ENCODE measurements at places on chromosomes 2 and 18. TPM values are rescaled to one million over a fixed set of nuclear protein-coding genes. Genes with fewer than 3 reads are reported as not detected.

Gene COBLL1
- total RNA-seq, result 16.2 TPM

Gene ANKRD30BL
- not detected for total RNA-seq

Gene CCDC150
- total RNA-seq, result 17.4 TPM

DNA sequence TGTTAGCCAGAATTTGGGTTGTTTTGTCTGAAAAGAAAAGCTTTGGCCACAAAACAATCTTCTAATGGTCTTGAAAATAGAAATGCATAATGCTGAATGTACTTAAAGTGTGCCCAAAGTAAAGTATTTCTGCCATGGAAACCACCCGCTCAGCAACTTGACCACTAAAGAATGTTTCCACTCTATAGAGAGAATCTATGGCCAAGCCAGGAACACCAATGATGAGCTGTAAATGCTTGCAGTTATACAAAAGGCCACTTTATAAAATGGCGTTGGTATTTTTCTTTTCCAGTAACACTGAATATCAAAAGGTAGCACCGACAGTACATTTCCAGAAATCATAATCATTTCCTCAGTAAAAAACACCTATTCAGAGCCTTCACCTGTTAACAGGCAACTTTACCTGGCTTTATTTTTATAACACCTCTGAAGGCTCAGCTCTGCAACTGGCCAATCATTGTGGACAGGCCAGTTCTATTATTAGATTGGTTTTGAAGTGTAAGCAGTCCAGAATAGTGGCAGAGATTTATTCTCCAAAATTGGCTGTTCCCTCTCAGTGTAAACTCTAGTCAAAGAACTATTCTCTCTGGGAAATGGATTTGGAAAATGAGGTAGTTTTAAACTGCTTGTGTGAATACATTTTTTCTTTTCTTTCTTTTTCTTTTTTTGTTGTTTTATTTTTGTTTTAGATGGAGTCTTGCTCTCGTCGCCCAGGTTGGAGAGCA, 36.1 kb downstream of the SLC40A1 start:
- peaks cover 33% of the 10 kb centered on the region for H3K4me1 ChIP-seq
- no peak overlapping the region for H3K4me3 ChIP-seq
- H3K27ac ChIP-seq, result no peak overlapping the region
- no peak for DNase-seq
- H3K36me3 ChIP-seq, result no peaks in the 10 kb centered on the region
- H3K27me3 ChIP-seq, result no peaks in the 10 kb centered on the region

DNA sequence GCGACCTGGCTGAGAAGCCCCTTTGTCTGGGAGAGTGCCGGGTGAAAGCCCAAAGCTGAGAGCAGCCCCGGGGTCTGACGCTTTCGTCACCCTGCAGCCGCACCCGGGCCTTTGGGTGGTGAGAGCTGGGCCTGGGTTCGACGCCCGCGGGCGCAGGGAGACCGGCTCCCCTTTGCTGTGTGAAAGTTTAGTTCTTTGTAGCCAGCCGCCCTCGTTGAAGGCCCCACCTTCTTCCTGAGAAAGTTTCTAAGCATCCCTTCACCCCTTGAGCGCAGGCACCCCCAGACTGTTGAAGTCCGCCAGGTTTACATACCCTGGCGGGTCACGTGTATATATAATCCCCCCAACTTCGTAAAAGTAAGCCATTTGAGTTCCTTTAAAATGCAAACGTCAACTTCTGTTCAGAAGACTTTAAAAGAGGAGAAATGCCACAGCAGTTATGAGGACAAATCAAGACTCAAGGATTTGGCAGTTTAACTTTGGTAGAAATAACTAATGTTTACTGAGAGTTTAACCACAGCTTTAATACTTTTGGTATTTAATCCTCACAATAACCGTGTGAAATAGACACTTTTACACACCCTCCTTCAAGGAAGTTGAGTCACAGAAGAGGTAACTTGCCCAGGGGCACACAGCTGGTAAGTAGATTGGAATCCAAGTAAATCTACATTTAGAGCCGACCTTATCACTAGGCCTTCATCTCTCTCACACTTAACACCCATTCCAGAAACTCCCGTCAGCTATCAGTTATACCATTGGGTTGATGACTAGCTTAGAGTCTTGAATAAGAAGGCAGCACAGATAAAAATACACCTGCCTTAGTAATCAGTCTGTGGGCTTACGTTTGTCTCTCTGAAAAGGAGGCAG, 1.1 kb upstream of the MBOAT2 start:
- H3K27ac ChIP-seq, result peak overlapping the region; percentile 90
- peaks cover 11% of the 10 kb centered on the region for H3K4me1 ChIP-seq
- no peaks in the 10 kb centered on the region for H3K36me3 ChIP-seq
- peak overlapping the region; percentile 88 for H3K4me3 ChIP-seq
- no peaks in the 10 kb centered on the region for H3K27me3 ChIP-seq
- peak; percentile 52 for DNase-seq

Gene DSEL
- total RNA-seq, result 24.6 TPM

- peaks cover 32% of the 10 kb centered on the region for H3K4me1 ChIP-seq
- H3K27ac ChIP-seq, result no peak overlapping the region
- H3K27me3 ChIP-seq, result no peaks in the 10 kb centered on the region
- no peak overlapping the region for H3K4me3 ChIP-seq
- no peak for DNase-seq
- no peaks in the 10 kb centered on the region for H3K36me3 ChIP-seq
Observed at GRCh38 chr2:200296118-200296517, 10.4 kb upstream of the SPATS2L start.

DNA sequence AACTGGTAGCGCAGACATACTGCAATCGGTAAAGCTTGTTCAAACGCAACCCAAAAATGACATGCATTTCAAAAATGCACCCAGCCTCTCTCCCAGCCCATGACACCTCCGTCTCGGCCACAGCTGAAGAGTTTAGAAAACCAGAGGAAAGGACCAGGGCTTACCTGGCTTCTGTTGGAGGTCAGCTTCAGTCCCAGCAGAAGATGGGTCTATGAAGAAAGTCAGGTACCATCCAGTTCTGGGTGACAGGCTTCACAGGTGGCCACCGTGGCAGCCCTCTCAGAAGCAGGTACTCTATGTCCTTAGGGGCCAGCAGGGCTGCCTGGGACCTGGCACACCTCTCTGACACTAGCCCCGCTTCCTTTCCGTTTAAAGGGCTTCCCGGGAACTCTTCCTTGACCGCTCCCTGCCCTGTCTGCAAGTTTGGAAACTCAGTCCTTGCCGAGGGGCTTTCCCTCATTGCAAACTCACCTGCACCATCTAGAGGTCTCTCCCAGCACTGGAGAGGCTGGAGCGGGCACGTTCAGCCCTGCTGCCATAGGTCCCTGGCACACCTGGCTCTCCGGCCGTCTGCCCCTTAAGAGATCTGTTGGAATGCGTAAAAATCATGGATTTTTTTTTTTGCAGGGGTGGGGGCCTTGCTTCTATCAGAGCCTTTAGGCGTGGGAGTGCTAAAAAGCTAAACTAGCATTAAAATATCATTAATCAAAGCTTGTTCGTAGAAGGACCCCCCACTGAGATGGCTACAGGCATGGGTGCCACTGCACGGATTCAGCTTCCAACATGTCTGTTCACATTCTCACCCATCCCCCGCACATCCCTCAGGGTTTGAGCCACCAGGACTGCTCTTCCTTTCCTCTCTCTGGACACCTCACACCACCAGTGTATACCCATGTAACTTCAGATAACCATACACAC, at the start of gene EDAR:
Gene EDAR (minus strand): TSS at position 425 of the 918 bp plus-strand sequence. CDS start 58,206 bp downstream, outside the sequence.
- DNase-seq, result peak; percentile 65
- 0 out of 2 replicates have a peak, but pooled peaks cover 3% of the 10 kb centered on the region for H3K27me3 ChIP-seq
- H3K4me3 ChIP-seq, result no peak within 1 kb of the TSS
- H3K4me1 ChIP-seq, result no peaks in the 10 kb centered on the region
- no peak within 1 kb of the TSS for H3K27ac ChIP-seq
- H3K36me3 ChIP-seq, result no peaks in the 10 kb centered on the region

DNA sequence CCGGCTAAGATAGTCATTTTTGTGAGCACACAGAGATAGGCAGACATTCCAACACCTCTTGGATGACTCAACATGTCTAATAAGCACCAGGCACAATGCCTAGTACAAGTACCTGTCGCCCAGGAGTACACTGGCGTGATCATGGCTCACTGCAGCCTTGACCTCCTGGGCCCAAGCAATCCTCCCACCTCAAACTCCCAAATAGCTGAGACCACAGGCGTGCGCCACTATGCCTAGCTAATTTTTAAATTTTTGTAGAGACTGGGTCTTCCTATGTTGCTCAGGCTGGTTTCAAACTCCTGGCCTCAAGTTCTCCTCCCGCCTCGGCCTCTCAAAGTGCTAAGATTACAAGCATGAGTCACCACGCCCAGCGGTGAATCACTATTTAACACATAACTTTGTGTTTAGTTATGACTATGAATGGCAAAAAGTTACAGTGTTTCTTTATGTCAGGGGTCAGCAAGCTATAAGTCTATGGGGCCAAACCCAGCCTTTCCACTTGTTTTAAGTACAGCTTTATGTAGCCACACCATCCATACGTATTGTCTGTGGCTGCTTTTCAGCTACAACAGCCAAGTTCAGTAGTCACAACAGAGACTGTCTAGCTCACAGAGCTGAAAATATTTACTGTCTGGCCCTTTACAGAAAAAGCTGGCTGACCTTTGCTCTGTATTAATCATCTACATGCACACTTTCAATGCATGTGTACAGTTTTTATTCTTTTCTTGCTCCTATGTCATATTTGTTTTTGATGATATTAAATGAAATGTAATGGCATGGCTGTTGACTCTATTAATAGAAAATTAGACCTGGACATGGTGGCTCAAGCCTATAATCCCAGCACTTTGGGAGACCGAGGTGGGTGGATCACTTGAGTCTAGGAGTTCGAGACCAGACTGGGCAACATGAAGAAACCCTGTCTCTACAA, 18.7 kb downstream of the ORC2 start:
- H3K4me1 ChIP-seq, result no peaks in the 10 kb centered on the region
- H3K27me3 ChIP-seq, result no peaks in the 10 kb centered on the region
- DNase-seq, result no peak

Gene CIB4
- total RNA-seq, result not detected

- H3K4me1 ChIP-seq, result no peaks in the 10 kb centered on the region
- no peak overlapping the region for H3K4me3 ChIP-seq
- DNase-seq, result no peak
- H3K27me3 ChIP-seq, result no peaks in the 10 kb centered on the region
- no peaks in the 10 kb centered on the region for H3K36me3 ChIP-seq
Observed at GRCh38 chr18:6054256-6054842, 159.0 kb upstream of the TMEM200C start.

GRCh38 chr2:165815299-165816141, 21.5 kb upstream of the GALNT3 start:
- DNase-seq, result no peak
- no peaks in the 10 kb centered on the region for H3K36me3 ChIP-seq
- H3K27ac ChIP-seq, result no peak overlapping the region
- H3K4me1 ChIP-seq, result no peaks in the 10 kb centered on the region
- no peaks in the 10 kb centered on the region for H3K27me3 ChIP-seq
- no peak overlapping the region for H3K4me3 ChIP-seq

GRCh38 chr18:48867978-48868377, 82.8 kb downstream of the SMAD7 start:
- peaks cover 18% of the 10 kb centered on the region for H3K4me1 ChIP-seq
- H3K36me3 ChIP-seq, result no peaks in the 10 kb centered on the region
- no peak overlapping the region for H3K4me3 ChIP-seq
- H3K27ac ChIP-seq, result no peak overlapping the region
- no peaks in the 10 kb centered on the region for H3K27me3 ChIP-seq
- no peak for DNase-seq

Gene TEKT4
- total RNA-seq, result not detected

Gene LYG2
- 0.30 TPM for total RNA-seq

GRCh38 chr2:99775585-99775984, 285.8 kb upstream of the REV1 start:
- H3K27ac ChIP-seq, result no peak overlapping the region
- H3K36me3 ChIP-seq, result no peaks in the 10 kb centered on the region
- no peak overlapping the region for H3K4me3 ChIP-seq
- no peaks in the 10 kb centered on the region for H3K4me1 ChIP-seq

DNA sequence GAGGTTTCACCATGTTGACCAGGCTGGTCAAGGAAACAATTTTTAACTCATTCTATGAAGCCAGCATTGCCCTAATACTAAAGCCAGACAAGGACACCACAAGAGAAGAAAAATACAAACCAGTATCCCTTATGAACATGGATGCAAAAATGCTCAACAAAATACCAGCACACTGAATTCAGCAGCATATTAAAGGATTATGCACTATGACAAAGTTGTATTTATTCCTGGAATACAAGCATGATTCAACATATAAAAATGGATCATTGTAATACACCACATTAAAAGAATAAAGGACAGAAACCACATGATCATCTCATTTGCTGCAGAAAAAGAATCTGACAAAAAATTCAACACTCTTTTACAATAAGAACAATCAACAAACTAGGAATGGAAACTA, 138.7 kb downstream of the RAB3GAP1 start:
- H3K4me1 ChIP-seq, result no peaks in the 10 kb centered on the region
- H3K4me3 ChIP-seq, result no peak overlapping the region
- no peak overlapping the region for H3K27ac ChIP-seq
- H3K36me3 ChIP-seq, result no peaks in the 10 kb centered on the region

Gene TMEM185B
- total RNA-seq, result 1.6 TPM

DNA sequence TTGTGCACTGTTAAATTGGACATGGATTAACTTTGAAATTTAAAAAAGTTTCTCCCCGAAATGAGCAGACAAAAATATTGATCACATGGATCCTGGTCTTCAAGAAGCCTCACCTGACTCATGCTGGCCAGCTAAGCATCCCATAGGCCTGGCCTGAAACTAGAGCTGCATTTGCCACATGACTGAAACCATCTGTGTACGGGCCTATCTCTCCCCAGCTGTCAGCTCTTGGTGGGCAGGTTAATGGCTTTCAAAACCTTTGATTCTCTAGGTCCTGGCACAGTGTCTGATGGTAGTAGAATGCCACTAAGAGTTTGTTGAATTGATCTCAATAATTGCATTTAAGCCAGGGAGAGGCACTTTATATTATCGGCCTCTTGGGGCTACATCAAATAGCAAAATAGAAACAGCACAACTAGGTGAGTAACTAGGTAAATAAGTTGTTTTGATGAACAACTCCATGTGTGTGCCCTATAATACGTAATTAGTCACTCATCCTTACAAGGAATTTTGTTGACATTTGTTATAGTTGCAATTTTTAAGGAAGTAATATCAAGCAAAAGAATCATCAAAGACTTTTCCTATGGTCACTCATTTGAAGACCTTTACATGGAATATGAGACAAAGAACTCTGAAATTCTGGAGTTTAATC, 251.1 kb downstream of the SP3 start:
- H3K27me3 ChIP-seq, result no peaks in the 10 kb centered on the region
- no peak overlapping the region for H3K27ac ChIP-seq
- no peak for DNase-seq
- peaks cover 21% of the 10 kb centered on the region for H3K4me1 ChIP-seq

- H3K27ac ChIP-seq, result no peak overlapping the region
- H3K36me3 ChIP-seq, result no peaks in the 10 kb centered on the region
- H3K27me3 ChIP-seq, result no peaks in the 10 kb centered on the region
- no peaks in the 10 kb centered on the region for H3K4me1 ChIP-seq
- DNase-seq, result no peak
Observed at GRCh38 chr18:36460324-36460850, 162.9 kb downstream of the FHOD3 start.

GRCh38 chr2:224016963-224017362, 22.1 kb downstream of the SERPINE2 start:
- no peak for DNase-seq
- H3K27me3 ChIP-seq, result no peaks in the 10 kb centered on the region
- no peaks in the 10 kb centered on the region for H3K36me3 ChIP-seq
- no peak overlapping the region for H3K4me3 ChIP-seq
- H3K27ac ChIP-seq, result no peak overlapping the region
